ENCODE measurements at places on chromosomes 2 and 18.

GRCh38 chr2:149627111-149627801 lies 39.7 kb upstream of the MMADHC start:
- no peak for DNase-seq

- DNase-seq, result peak; percentile 92
Measured at GRCh38 chr18:50401888-50402287, 27.0 kb downstream of the SKA1 start.

DNA sequence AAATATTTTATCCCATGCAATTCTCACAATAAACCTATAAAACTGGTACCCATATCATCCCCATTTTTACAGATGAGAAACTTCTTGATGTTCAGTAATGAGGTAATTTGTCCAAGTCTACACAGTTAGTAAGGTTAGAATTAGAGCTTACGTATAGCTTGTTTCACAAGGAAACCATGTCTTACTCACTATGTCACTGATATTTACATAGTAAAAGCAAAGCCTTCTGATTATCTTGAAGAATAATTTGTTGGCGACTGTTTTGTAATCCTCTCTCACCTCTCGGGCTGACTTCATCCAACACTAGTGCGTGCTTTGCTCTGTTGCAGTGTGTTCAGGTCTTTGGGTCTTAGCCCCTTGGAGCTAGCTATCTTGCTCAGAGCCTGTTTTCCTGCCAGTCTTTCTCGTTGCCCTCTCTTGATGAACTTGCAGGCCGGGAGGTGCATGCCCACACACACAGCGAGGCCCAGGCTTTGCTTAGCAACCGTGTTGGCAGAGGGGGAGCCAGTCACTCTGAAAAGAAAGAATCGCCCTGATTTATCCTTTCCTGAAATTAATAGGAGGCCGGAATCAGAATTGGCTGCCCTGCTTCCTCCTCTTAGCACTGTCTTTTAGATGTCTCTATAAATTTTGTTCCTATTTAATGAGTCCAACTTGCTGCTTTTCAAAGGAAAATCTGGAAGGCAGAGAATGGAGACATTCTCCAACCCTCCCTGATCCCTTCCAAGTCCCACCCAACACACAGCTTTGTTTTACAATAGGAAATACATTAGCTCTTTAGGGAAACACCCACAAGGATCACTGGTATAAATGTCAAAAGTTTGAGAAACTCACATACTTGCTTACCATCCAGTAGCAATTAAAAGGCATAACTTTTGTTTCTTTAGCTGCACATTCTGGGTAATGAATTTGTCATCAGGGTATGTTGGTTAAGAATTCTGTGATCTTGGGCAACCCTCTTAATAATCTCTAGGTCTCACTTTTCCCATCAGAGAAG lies 97.6 kb upstream of the SEC11C start:
- no peak for DNase-seq

DNA sequence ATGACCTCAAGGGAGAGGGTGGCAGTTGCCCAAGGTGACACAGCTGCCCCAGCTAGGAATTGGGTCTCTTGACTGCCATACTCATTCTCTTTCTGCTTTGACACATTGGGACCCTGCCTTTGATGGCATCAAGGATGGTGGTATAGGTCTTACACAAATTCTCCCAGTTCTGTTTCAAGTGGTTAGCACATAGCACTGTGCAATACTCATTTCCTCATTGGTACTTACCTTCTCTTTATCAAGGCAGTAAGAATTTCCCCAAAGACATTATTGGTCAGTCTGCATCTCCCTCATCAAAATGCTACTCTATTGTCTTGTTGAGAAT lies 35.9 kb upstream of the CCDC93 start:
- DNase-seq, result no peak

GRCh38 chr2:16189836-16190160 lies 249.4 kb downstream of the MYCN start:
- no peak for DNase-seq

GRCh38 chr18:23703057-23703986 lies 14.1 kb downstream of the LAMA3 start:
- DNase-seq, result peak; percentile 38

DNA sequence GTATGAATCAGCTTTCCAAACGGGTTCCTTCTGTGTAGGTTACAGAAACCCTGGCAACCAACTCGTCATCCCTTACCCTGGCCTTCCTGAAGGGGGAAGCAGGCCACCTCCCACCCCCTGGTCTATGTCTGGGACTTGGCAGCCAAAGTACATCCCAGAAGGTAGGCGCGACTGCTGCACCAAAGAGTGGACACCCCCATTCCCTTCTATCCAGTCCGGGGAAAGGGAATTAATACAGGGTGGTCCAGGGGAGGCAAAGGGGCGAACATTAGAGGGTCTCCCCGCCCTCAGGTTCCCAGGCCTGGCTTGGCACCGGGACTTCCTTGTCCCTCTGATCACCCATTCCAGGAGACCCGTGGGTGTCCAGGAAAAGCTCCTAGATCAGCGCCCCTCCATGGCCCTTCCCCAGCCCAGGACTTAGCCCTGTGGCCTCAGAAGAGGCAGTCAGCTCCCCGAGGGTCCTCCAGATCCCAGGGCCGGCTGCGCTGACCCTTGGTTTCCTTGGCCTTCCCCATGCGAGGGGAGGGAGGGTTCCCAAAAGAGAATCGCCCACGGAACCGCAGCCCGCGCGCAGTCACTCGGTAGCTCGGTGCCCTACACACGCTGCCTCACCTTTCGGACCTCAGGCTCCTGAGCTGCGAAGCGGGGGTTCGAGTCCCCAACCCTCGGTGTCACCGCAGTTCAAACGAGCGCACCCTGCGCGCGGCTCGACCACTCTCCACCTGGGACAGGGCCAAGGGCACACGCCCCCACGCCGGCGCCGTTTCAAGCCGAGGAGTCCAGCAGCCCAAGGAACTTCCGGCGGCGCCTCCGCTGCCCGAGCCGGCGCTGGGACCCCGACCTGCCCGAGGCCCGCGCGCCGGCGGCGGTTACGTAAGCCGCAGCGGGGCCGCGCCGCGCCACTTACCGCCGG lies at the start of gene PER2:
Gene PER2, minus strand, starts transcription at position 874 of the 913 bp plus-strand sequence. CDS start 10,674 bp downstream, outside the sequence.
- DNase-seq, result peak; percentile 31

GRCh38 chr2:25324905-25325592 lies 16.7 kb downstream of the DNMT3A start:
- no peak for DNase-seq

- DNase-seq, result no peak
Measured at GRCh38 chr2:139165041-139165440, 384.9 kb upstream of the NXPH2 start.

GRCh38 chr2:10185046-10185445 lies 62.5 kb downstream of the RRM2 start:
- DNase-seq, result no peak

GRCh38 chr2:105814291-105814940 lies 69.7 kb downstream of the NCK2 start:
- DNase-seq, result no peak

GRCh38 chr2:101946372-101947039 lies 45.3 kb upstream of the IL1R2 start:
- no peak for DNase-seq

GRCh38 chr2:238334885-238335284 lies 14.6 kb downstream of the TRAF3IP1 start:
- no peak for DNase-seq
